ENCODE measurements at places on chromosomes 12 and 14. TPM values are rescaled to one million over a fixed set of nuclear protein-coding genes. Genes with fewer than 3 reads are reported as not detected.

DNA sequence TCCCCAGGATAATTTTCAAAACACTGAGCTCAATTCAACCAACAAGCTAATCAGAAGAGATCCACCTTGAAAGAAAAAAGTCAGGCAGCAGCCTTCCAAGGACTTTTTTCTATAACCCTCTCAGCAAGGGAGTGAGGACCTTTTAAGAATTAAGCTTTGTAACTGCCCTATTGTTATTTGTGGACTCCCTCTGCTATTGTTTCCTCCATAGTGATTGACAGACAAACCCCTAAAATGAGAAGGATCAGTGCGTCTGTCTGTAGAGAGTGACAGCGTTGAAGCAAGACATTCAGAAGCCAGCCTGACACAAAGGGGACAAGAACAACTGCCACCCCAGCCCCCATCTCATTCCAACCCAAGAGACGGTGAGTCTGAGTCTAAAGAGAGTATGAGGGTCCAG is 30.3 kb upstream of the BTG1 start:
- DNase-seq: no peak

DNA sequence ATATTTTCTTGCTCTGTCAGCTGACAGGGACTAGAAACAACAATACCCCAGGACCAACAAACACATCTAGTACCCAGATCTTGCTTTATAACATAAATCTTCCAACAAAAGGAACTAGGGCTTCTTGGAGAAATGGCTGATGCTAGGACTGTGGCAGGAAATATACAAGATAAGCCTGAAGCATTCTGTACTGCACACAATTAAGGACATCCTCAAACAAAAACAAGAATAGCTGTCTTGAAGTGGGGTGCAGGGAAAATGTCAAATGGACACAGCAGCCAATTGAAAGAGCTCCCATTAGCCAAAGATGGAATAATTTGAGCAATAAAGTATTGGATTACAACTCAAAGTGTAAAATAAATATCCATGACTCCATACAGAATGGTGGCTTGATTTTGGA is 50.0 kb downstream of the LGMN start:
- no peak for DNase-seq

DNA sequence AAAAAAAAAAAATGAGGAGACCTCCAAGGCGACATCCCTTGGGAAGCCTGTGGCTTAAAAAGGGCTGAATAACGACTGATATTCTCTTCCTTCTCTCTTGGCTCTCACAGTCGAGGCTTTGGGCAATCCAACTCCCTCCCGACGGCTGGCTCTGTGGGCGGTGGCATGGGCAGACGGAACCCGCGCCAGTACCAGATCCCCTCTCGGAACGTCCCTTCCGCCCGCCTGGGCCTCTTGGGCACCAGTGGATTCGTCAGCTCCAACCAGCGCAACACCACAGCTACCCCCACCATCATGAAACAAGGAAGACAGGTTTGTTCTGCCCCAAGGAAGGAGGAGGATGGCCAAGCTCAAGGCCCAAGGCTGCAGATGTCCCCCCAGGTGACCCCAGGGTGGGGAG is 127.8 kb downstream of the GCH1 start:
- no peak for DNase-seq

Gene AKAP3
- total RNA-seq: 6.6 TPM

Gene SNW1
- 60.2 TPM for total RNA-seq

Gene KRR1
- total RNA-seq: 31.2 TPM

- no peak for DNase-seq
These were observed 128.8 kb downstream of the ITPR2 start for GRCh38 chr12:26704214-26704613.

Gene CLEC2A
- total RNA-seq: not detected

Gene HOXC10
- total RNA-seq: 9.2 TPM

Data from kidney epithelial cell (primary cell).